ENCODE measurements at places on chromosomes 2 and 18.

DNA sequence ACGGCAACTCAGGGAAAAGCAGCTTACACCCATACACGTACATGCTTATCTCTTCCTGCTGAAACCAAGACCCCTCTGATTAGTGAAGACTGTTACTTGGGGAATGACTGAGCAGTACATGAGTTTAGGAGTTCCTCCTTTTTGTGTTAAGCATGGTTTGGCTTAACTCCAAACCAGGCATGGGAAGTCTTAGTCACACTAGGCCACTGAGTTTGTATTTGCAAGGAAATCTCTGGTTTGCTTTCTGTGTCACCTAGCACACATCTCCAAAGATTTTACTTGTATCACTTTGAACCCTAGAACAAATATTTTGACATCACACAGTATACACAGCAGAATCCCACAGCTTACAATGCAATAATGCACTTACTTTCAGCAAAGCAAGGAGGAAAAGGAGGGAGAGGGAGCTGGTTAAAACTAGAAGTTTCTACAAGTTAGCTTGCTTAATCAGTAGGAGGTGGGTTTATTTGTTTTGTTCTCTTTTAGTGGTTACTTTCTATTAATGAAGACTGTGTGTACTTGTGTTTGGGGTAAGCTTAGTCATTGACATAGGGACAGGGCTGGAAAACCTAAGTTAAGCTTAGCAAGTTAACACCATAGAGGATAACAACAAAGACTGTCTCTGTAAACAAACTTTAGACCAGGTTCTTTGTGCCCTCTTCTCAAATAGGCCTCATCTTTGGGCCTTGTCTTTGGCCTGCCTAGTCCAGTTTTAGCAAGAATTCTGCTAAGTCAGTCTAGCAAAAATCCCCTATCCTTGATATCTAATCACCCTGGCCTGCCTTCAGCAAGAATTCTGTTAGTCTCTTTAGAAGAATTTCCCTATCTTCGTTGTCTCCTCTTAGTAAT is 219.4 kb downstream of the MREG start:
- no peak overlapping the region for H3K4me3 ChIP-seq
- H3K27ac ChIP-seq: peak overlapping the region; percentile 59
- peak; percentile 68 for DNase-seq
- H3K27me3 ChIP-seq: no peaks in the 10 kb centered on the region
- peaks cover 12% of the 10 kb centered on the region for H3K4me1 ChIP-seq

- H3K4me3 ChIP-seq: no peak overlapping the region
- no peaks in the 10 kb centered on the region for H3K4me1 ChIP-seq
- H3K27me3 ChIP-seq: no peaks in the 10 kb centered on the region
- no peak overlapping the region for H3K27ac ChIP-seq
Observed at GRCh38 chr2:155662224-155662623, 670.3 kb downstream of the NR4A2 start.

DNA sequence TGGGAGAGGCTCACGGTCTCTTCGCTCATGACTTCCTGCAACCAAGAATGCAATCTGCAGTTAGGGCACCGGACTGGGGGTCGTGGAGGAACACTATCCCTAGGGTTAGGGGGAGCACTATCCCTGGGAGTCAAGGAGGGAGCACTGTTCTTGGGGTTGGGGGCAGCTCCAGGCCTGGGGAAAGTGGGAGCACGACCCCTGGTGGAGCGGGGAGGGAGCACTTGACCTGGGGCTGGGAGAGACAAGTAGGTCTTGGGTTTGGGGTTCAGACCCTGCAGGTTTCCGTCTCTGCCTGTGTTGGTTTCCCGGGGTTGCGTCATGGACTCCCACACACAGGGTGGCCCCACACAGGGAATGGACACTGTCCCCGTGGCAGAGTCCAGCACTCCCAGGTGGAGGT is 133.6 kb downstream of the TPO start:
- peak; percentile 59 for DNase-seq
- H3K36me3 ChIP-seq: no peaks in the 10 kb centered on the region
- peaks cover 9% of the 10 kb centered on the region for H3K27me3 ChIP-seq
- no peaks in the 10 kb centered on the region for H3K4me1 ChIP-seq

GRCh38 chr2:44579115-44579836 is 217.5 kb downstream of the CAMKMT start:
- H3K4me1 ChIP-seq: no peaks in the 10 kb centered on the region
- H3K27ac ChIP-seq: no peak overlapping the region
- no peak overlapping the region for H3K4me3 ChIP-seq
- H3K36me3 ChIP-seq: no peaks in the 10 kb centered on the region
- DNase-seq: no peak

DNA sequence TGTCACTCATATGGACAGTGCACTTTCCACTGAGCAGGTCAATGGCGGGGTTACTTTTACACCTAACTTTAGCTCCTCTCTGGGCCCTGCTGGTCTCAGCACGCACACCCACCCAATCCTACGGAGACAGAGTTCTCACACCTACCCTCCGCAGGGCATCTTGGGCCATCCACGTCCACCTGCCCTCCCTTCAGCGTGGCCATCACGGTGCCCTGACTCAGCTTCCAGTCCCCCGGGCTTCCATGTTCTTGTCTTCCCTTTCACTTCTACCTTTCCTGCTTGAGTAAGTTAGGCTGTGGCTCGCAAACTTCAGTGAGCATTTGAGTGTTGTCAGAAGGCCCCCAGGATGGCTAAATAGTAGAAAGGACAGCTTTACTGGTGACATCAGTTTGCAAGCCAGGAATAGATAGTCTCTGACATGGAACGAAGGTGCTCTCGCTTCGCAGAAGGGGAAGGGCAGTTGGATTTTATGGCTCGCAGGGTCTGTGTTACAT is 232.4 kb downstream of the SEPTIN10 start:
- no peak overlapping the region for H3K27ac ChIP-seq
- DNase-seq: no peak
- H3K36me3 ChIP-seq: no peaks in the 10 kb centered on the region
- H3K4me3 ChIP-seq: no peak overlapping the region

GRCh38 chr18:75531851-75532459 is 104.5 kb upstream of the SMIM21 start:
- H3K36me3 ChIP-seq: no peaks in the 10 kb centered on the region
- no peak for DNase-seq
- H3K4me1 ChIP-seq: no peaks in the 10 kb centered on the region

DNA sequence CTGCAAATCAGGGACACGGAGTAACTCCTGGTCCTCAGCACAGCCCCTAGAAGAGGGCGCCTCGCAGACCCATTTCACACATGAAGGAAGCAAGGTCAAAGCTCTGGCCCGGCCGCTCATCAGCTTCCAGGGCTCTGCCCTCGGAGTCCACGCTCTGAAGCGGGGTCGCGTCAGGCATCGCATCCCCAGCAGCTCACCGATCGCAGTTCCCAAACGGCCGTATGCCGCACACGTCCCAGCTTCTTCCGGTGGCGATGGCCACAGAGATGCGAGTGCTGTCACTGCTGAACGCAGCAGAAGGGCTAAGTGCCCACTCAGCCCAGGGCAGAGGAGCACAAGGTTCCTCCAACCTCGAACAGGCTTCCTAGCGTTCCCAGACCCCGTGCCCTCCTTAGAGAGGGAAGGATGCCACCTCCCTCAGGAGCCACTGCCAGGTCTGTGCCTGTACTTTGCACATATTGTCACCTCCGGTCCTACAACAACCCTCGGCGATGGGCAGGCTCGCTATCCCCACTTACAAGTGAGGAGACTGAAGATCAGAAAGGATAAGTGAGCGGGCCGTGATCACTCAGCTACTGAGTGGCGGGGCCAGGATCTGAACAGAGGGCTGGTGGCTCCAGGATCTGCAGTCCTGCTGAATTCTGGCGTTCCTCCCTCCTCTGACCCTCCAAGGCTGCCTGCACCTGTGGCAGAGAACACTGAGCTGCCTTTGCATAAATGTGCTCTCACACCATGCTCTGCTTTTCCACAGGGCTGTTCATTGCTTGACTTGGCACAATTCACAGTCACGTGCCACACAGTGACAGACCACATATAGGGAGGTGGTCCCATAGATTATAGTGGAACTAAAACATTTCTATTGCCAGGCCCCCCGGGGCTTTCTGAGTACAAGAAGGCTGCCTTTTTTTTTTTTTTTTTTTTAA is 71.4 kb downstream of the COPS8 start:
- no peaks in the 10 kb centered on the region for H3K27me3 ChIP-seq
- no peaks in the 10 kb centered on the region for H3K4me1 ChIP-seq
- peak overlapping the region; percentile 33 for H3K4me3 ChIP-seq
- no peak for DNase-seq
- H3K36me3 ChIP-seq: no peaks in the 10 kb centered on the region

GRCh38 chr2:150832686-150833085 is 345.2 kb upstream of the RND3 start:
- no peaks in the 10 kb centered on the region for H3K27me3 ChIP-seq
- H3K4me1 ChIP-seq: no peaks in the 10 kb centered on the region
- no peak overlapping the region for H3K4me3 ChIP-seq
- H3K36me3 ChIP-seq: no peaks in the 10 kb centered on the region

DNA sequence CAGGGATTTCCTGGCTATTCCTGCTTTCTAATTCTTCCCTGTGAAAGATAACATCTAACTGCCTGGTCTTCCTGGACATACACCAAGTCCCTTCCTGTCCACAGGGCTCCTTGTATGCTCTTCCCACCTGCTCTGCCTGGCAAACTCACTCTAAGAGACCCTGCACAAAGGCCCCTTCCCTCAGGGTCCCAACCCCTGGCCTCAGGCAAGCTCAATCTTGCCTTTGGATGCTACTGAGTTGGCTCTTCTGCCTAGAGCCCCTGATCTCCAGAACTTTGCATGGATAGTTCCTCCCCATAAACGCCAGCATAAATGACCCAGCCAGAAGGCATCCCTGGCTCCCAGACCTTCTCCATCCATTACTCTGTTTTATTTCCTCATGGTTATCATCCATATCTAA is 98.3 kb upstream of the OTOS start:
- no peak overlapping the region for H3K4me3 ChIP-seq
- no peaks in the 10 kb centered on the region for H3K36me3 ChIP-seq
- H3K27ac ChIP-seq: peak overlapping the region; percentile 36
- no peaks in the 10 kb centered on the region for H3K4me1 ChIP-seq
- DNase-seq: no peak

- H3K36me3 ChIP-seq: no peaks in the 10 kb centered on the region
- H3K27ac ChIP-seq: no peak overlapping the region
Observed at GRCh38 chr2:177254433-177255226, 9.9 kb downstream of the NFE2L2 start.

DNA sequence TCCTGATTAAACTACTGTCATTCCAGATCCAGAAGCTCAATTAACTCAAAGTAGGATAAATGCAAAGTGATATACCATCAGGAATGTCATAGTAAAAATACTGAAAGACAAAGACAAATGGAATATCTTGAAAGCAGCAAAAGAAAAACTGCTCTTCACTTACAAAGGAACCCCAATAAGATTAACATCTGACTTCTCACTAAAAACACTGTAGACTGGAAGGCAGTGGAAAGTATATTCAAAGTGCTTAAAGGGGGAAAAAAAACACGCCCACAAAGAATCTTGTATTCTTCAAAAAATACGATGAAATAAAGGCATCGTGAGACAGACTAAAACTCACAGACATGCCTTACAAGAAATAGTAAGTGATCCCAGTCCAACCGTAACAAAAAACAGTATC is 195.7 kb downstream of the DOK6 start:
- H3K27ac ChIP-seq: no peak overlapping the region
- no peak for DNase-seq
- H3K4me3 ChIP-seq: no peak overlapping the region
- H3K36me3 ChIP-seq: no peaks in the 10 kb centered on the region
- H3K4me1 ChIP-seq: no peaks in the 10 kb centered on the region
